Left colon (tissue), 2 donors: ENCODE measurements at places on chromosomes 12 and 14. TPM values are rescaled to one million over a fixed set of nuclear protein-coding genes. Genes with fewer than 3 reads are reported as not detected.

DNA sequence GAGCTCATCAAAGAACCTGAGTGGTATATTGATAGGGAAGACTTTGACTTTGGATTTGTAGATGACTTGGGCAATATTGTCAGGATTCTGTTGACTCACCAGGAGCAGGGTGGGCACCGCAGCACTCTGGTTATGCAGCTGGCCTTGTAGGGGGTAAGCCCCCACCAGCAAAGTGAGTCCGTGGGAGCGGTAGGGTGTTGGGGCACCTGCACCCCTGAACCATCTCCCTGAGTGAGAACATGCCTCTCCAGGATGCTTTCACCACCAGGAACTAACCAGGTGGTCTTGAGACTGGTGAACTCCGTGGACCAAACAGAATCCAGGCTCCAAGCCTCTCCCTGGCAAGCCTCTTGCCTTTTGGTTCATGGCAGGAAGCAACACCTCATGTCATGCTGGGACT, 44.0 kb upstream of the EIF5 start:
- DNase-seq: no peak

Gene TSPAN19
- total RNA-seq: not detected

GRCh38 chr14:35121887-35122695, at the start of the genes PPP2R3C and PRORP:
Gene PPP2R3C (minus strand): TSS chr14:35121990. CDS start chr14:35121959, 31 bp downstream.
Gene PRORP (plus strand): TSS chr14:35122552. CDS start chr14:35123246, 694 bp downstream.
- DNase-seq: peak; percentile 97

GRCh38 chr14:78324353-78324752, 154.2 kb downstream of the NRXN3 start:
- no peak for DNase-seq

DNA sequence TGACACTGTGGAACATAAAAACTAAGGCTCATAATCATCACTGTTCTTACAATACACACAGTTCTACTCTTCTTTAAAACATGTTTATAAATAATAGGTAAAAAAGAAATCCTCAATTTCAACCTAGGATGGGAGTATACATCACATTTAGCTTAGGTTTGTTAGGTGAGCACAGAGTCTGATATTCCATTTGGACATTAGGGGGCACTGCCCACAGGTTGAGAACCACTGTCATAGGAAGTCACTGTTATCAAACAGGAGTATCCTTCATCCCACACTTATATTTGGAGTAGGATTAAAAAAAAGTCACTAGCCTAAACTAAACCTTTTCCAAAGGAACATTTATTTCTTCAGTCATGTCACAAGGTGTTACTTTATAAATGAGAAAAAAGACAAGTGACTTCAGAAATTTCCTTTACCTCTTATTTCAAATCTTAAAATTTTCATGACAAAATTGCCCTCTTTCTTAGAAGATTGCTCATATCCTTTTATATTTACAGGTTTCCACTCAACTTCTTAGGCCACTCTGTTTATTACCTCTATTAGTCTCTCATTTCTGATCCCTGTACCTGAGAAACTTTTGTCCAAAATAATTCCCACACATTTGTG, 240.6 kb downstream of the CPNE8 start:
- peak; percentile 11 for DNase-seq

DNA sequence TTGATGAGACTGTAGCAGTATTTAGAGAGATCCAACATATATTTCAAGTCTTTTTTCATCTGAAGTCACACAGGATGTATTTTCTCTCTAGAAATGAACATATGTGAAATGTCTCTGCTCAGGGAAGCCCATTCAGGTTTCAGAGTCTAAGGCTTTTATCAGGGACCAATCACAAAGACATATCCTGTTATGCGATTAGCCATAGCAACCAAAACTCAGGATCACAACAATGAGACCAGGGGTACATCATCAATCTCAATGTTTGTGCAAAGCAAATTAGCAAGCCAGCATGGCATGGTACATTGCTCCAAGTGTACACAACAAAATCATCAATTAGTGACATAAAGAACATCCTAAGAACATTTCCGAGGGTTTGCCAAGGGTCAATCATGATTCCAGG, 99.2 kb upstream of the AMN1 start:
- no peak for DNase-seq

Gene OR2AP1
- not detected for total RNA-seq

Gene WNT1
- not detected for total RNA-seq

Gene ATG2B
- total RNA-seq: 17.9 TPM

Gene AKAP3
- 3.4 TPM for total RNA-seq

Gene REM2
- 0.64 TPM for total RNA-seq

DNA sequence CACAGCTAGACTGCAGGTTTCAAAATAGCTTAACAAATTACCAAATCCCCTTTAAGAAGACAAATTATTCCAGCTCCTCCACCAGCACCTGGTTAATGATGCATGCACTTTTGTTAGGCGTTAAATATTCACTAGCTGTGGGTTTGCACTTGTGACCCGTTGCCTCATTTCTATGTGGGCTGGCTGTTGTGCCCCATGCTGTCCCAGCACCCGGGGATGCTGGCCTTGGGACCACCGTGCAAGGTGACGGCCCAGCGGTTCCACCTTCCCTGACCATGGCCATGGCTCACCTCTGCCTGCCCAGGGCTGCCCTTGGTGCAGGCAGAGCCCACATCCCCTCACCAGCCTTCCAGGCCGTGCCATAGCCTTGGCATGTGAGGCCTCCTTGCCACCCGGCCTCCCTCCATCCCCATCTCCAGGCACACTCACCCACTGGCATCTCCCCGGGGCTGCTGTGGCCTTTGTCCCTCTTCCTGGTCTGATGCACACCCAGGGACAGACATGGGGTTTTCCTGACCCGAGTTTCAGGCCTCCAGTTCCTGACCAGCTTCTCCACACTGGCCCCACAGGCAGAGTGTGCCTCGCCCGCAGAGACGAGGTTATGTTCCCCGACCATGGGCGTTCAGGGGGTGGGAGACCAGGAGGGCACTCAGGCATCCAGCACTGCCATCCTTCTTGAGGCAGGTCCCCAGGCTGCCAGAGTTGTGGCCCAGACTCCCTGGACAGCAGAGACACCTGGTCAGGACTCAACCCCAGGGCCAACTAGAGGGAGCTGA, 20.3 kb upstream of the C14orf180 start:
- peak; percentile 0 for DNase-seq

- no peak for DNase-seq
Measured at GRCh38 chr14:32450919-32451675, 122.0 kb downstream of the AKAP6 start.

DNA sequence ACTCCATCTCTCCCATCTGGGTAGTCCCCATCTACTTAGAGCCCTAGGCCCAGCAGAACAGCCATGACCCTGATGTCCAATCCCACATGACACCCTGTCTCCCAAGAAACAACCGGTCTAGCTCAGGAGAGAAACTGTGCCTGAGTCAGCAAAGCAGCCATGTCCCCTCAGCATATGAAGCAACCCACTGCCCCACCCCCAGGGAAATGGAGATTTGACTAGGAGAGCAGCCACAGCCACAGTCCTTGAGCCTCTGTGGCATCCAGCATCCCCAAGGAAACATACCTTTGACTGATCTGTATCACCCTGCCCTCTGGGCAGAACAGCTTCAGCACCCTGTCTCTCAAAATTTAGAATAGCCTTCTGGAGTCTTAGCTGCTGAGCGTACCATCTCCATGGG, 641.9 kb upstream of the FBXO33 start:
- no peak for DNase-seq

GRCh38 chr12:57112492-57113294, 1.5 kb upstream of the STAT6 start:
- DNase-seq: peak; percentile 91

DNA sequence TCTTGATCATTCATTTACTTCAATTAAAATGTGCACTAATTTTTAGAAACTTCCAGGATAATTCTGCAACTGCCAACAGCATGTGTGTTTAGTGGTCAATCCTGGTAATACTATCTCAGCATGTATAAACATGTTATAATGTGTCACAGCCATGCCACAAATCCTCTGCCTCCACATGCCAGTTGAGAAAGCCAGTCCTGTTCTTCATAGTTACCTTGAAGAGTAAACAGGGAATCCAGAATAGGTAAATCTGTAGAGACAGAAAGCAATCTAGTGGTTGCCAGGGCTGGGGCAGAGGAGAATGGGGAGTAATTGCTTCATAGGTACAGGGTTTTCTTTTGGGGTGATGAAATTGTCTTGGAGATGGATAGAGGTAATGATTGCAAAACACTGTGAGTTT, 85.9 kb downstream of the ARMH4 start:
- DNase-seq: no peak

DNA sequence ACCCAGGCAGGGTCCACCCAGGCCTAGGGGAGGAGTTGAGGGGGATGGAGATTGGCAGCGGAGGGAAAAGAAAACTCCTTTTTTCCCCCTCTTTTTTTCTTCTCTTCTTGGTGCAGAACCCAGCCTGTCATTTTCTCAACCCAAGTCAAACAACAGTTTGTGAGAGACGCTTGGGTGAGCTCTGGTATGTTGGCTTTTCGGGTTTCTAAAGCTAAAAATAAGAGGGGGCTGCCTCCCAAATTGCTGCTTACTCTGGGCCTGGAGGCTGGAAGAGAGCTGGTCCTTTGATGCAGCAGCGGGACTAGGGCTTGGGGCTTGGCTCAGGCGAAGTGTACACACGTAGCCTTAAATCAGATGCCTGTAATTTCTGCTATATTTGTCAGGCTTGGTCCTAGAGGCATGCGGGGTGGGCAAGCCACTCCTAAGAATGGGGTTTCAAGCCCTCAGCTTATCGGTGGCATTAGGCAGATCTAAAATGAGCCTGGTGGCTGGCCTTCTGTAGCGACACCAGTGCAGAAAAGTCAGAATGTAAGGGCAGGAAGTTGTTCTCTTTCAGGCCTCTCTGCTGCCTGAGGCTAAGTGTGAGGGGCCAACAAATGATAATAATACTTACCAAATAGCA, 816 bp upstream of the SLC8A3 start:
- DNase-seq: no peak

DNA sequence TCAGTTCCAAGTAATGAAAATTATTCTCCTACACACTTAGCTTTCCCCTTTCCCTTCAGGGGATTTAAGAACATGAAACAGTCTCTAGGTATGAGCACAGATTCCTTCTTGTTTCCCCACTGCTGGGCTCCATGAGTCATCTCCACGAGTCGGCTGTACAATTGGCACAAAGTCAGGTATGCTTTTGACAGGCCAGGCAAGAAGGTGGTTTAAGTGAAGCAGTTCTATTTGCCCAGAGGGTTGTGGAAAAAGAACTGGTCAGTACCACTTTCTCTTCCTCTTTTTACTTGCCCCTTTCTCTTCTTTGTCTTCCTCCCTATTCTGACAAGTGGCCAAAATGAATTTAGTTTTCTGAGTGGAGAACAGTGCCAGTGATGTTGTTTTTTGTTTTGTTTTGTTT, 16.3 kb downstream of the DYNC1H1 start:
- peak; percentile 43 for DNase-seq

DNA sequence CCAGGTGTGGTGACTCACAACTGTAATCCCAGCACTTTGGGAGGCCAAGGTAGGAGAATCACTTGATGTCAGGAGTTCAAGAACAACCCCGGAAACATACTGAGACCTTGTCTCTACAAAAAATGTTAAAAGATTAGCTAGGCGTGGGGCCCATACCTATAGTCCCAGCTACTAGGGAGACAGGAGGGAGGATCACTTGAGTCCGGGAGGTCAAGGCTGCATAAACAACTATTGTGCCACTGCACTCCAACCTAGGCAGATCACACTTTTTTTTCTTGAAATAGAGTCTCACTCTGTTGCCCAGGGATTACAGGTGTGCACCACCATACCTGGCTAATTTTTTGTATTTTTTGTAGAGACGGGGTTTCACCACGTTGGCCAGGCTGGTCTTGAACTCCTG, 6.1 kb downstream of the RND1 start:
- no peak for DNase-seq

DNA sequence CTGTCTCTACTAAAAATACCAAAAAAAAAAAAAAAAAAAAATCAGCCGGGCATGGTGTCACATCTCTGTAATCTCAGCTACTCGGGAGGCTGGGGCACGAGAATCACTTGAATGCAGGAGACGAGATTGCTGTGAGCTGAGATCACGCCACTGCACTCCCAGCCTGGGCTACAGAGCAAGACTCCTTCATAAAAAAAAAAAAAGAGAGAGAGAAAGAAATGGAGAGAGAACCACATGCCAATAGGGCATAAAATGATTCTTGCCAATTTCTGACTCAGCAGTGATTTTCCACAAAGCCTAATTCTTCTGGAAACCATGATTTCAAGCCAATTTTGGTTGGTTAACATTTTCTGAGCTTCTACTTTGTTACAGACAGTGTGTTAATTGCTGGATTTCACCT, 250.4 kb upstream of the SEL1L start:
- no peak for DNase-seq

- no peak for DNase-seq
Measured at GRCh38 chr12:116784238-116784612, 46.1 kb downstream of the RNFT2 start.

GRCh38 chr12:104708891-104709290, 249.2 kb downstream of the SLC41A2 start:
- DNase-seq: no peak

DNA sequence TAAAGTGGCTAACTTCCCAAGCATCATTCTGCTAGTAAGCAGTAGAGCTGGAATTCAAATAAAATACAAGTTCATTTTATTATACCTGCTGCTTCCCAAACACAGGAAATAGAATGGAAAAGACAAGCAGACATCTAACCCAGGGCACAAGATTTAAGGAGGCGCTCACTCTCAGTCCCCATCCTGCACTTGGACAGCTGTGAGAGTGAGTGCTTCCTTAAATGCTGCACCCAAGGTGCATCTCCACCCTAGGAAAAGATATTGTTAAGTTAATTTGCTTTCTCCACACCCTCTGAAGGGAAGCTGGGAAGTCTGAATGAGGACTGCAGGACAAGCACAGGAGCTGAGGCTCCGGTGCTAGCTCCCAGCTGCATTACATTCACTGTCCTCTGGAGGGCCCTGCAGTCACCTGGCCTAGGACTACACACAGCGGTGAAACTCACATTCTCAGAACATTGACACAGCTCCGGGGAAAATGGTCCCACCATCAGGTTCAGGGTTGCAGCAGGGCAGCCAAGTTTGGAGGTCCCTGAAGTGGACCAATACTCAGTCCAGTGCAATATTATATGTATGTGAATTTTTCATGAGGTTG, 14.2 kb downstream of the HEBP1 start:
- DNase-seq: peak; percentile 19

DNA sequence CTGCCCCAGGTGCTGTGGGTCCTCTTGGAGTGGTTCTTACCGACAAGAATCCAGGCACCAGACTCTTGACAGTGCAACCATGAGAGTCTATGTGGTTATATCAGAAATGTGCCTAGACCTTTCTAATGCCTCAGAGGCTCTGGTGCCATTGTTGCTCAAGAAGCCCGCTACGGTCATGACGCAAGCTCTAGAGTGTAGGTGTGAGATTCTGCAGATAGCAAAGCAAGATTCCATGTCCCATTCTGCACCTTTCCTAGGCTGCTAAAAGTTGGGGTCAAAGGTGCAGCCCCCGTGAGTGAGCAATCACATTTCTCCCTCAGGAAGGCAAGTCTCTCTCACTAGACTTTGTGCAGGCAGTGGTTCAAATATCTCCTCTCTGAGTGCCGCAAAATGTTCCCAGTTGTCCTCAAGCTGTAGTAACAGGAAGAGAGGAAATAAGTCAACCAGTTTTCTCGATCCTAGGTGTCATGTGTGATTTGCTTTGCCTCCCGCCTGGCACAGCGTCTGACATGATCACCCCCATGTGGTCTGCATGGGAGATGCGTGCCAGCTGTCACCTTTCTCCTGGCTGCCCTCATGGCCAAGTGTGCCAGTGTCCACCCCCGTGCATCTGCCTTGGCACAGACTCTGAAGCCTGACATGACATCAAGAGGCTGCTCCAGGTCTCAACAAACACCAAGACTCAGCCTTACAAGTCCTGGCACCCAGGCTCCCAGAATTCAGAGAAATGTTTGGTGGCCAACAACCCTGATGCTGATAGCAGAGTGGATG, 122.5 kb upstream of the COCH start:
- no peak for DNase-seq

- DNase-seq: no peak
Measured at GRCh38 chr12:54053751-54054741, at the start of gene HOXC4. Gene HOXC4 (plus strand): TSS chr12:54053835. CDS start chr12:54053923, 88 bp downstream.

Gene HIP1R
- 66.4 TPM for total RNA-seq
